ENCODE measurements at places on chromosomes 16 and 17. TPM values are rescaled to one million over a fixed set of nuclear protein-coding genes. Genes with fewer than 3 reads are reported as not detected.

The ZNF689 gene
- 12.4 TPM for total RNA-seq

The FBXW10 gene
- total RNA-seq = not detected

The RCVRN gene
- total RNA-seq = not detected

The KCNH6 gene
- total RNA-seq = not detected

The PPP1R27 gene
- not detected for total RNA-seq

The PRSS22 gene
- total RNA-seq = not detected

The HOXB7 gene
- total RNA-seq = 0.64 TPM

The FZD2 gene
- 0.53 TPM for total RNA-seq

The HSD3B7 gene
- 3.3 TPM for total RNA-seq

The KRTAP4-1 gene
- total RNA-seq = not detected

The TEKT5 gene
- total RNA-seq = not detected

The LITAFD gene
- total RNA-seq = not detected

The SHISA6 gene
- not detected for total RNA-seq

The PSME3IP1 gene
- 109 TPM for total RNA-seq

The SERPINF2 gene
- not detected for total RNA-seq

The CCDC200 gene
- total RNA-seq = not detected

The USP43 gene
- total RNA-seq = 0.07 TPM

The RAB37 gene
- 12.1 TPM for total RNA-seq

The CCDC154 gene
- 0.80 TPM for total RNA-seq

The CALB2 gene
- total RNA-seq = not detected

The TPSG1 gene
- not detected for total RNA-seq

The KRT31 gene
- not detected for total RNA-seq

The MT1F gene
- total RNA-seq = 6.4 TPM

The ZNF205 gene
- total RNA-seq = 0.09 TPM

The ITGAD gene
- total RNA-seq = 0.18 TPM

The SP2 gene
- 16.5 TPM for total RNA-seq

The NDEL1 gene
- 66.9 TPM for total RNA-seq

The ZNF469 gene
- 0.67 TPM for total RNA-seq

The CDRT15L2 gene
- total RNA-seq = not detected

The KRTAP17-1 gene
- not detected for total RNA-seq

The HDAC5 gene
- total RNA-seq = 19.9 TPM

Data from activated T-helper 2 cell treated with anti-CD3 and anti-CD28 coated beads, Interferon-gamma antibody, Interleukin-2, Interleukin-4, amounts not matched to agents 10 μg/mL and 5 μg/mL and 100 μg/mL, durations not matched to agents 14 hours and 24 hours and 36 hours (primary cell).